MCF 10A (cell line): ENCODE measurements at places on chromosomes 7 and 10. TPM values are rescaled to one million over a fixed set of nuclear protein-coding genes. Genes with fewer than 3 reads are reported as not detected.
A peak's percentile ranks its signal among the peaks of the same experiment; 100 is the strongest.

- H3K4me3 ChIP-seq = no peak overlapping the region
- no peak for DNase-seq
- no peaks in the 10 kb centered on the region for H3K27me3 ChIP-seq
These were observed 126.3 kb upstream of the NANOS1 start for GRCh38 chr10:118903251-118903650.

DNA sequence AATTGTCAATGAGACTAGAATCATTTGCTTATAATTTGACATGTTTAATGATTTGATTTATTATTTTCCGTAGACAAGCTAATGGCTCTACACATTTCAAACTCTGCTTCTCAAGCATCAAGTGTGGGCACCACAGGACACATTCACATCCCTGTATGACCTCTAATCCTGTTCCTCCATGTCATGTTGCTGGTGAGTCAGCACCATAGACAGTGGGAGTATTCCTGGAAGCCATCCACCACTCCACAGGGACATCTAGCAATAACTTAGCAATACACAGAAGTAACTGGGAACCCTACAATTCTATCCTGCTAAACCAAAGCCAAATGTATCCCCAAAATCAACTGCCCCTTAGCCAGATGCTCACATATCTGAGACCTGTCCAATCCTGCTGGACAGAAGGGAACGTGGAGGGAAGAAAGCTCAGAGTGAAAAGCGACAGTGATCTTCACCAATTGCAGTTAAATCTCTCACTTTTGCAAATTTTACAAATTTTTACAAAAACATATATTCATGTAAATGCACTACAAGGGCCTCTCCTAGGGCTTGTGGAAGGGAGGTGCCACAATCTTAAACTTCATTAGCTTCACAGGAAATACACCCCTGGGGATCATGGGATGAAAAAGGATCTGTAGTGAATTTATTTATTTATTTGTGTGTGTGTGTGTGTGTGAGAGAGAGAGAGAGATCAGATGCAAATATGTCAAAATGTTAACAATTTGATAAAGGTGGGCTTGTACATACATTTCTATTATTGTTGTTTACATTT, 126.5 kb downstream of the GFRA1 start:
- no peaks in the 10 kb centered on the region for H3K4me1 ChIP-seq
- DNase-seq = peak; percentile 47
- peaks cover 37% of the 10 kb centered on the region for H3K27me3 ChIP-seq
- no peak overlapping the region for H3K4me3 ChIP-seq
- H3K36me3 ChIP-seq = no peaks in the 10 kb centered on the region

DNA sequence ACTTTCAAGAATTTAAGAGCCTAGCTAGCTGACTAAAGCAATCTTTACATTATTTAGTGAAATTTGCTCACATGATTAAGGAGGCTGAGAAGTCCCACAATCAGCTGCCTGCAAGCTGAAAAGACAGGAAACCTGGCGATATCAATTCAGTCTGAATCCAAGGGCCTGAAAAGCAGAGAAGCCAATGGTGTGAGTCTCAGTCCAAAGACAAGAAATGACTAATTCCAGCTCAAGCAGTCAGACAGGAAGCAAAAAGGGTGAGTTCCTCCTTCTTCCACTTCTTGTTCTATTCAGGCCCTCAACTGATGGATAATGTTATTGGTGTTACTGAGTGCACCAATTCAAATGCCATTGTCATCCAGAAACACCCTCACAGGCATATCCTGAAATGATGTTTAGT, 1231.6 kb upstream of the CELF2 start:
- peaks cover 24% of the 10 kb centered on the region for H3K4me1 ChIP-seq
- H3K4me3 ChIP-seq = no peak overlapping the region
- H3K27me3 ChIP-seq = no peaks in the 10 kb centered on the region
- H3K36me3 ChIP-seq = no peaks in the 10 kb centered on the region

GRCh38 chr7:18520450-18521235, 25.1 kb downstream of the HDAC9 start:
- H3K4me3 ChIP-seq = no peak overlapping the region
- no peaks in the 10 kb centered on the region for H3K36me3 ChIP-seq
- H3K27ac ChIP-seq = peak overlapping the region; percentile 27
- H3K4me1 ChIP-seq = peaks cover 9% of the 10 kb centered on the region

DNA sequence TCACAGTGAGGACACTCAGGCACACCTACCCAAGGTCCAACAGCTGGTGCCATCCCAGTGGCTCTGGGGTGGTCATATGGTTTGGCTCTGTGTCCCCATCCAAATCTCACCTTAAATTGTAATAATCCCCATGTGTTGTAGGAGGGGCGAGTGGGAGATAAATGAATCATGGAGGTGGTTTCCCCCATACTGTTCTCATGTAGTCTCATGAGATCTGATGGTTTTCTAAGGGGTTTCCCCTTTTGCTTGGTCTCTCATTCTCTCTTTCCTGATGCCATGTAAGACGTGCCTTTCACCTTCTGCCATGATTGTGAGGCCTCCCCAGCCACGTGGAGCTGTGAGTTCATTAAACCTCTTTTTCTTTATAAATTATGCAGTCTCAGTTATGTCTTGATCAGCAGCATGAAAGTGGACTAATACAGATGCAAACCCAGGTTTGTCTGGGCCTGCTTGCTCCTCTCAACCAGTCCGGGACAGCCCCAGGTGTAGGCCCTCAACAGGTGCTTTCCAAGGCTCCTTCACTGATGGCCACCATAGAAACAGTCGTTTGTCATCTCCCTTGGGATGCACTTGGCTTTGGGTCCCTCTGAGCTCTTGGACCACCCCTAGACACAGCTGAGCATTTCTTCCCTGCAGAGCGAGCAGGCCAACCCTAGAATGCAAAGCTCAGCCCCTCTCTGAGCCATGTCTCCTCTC, 101.3 kb upstream of the CTBP2 start:
- DNase-seq = no peak
- H3K4me1 ChIP-seq = peaks cover 24% of the 10 kb centered on the region
- no peak overlapping the region for H3K4me3 ChIP-seq
- peaks cover 8% of the 10 kb centered on the region for H3K36me3 ChIP-seq

DNA sequence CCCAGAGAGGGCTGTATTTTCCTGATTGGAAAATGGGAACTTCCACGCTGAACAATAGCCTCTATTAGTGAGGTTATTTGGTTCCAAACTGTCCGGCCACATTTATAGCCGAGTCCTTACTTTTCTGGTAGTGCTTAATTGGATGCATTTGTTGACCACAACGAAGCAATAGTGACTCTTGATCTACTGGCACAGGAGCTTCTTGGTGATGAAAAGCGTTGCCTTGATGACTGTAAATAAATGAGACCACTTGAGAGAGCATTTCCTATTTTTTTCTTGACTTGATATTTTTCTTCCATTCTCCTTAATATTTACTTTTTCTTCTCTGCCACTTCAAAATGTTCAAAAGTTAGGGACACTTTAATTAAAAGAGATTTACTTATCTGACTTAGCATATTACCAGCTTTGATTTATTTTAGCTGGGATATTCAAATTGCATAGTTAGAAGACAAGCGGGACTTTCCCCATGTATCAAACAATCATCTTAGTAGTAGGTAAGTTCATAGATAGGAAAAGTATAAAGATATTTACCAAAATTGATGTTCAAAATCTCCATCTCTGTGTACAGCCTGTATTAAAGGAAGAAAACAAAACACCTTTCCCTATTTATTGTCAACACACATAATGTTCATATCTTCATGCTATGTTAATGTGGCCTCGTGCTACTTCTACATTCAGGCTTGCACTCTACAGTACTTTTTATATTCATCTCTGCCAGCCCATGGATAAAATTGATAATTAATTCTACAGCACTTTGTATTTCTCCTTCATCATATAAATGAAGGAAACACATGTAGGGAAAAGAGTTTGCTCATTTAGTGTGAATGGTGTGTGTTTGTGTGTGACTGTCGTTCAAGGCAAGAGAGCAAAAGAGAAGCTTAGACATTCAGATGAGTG, 5.1 kb upstream of the SP8 start:
- peaks cover 6% of the 10 kb centered on the region for H3K4me1 ChIP-seq
- no peak overlapping the region for H3K27ac ChIP-seq
- H3K4me3 ChIP-seq = no peak overlapping the region
- H3K27me3 ChIP-seq = peaks cover 65% of the 10 kb centered on the region
- H3K36me3 ChIP-seq = no peaks in the 10 kb centered on the region
- no peak for DNase-seq

DNA sequence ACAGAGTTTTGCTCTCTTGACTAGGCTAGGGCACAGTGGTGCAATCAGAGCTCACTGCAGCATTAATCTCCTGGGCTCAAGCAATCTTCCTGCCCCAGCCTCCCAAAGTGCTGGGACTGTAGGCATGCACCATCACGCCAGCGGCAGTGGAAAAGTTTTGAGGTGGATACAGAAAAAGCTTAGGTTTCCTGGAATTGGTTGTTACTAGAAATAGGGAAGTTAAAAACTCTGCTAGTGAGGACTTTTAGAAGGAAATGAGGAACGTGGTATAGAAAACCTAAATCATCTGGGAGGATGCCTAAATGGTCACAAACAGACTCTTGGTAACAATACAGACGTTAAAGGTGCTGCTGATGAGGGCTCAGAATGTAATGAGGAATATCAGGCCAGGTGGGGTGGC, 10.9 kb upstream of the SNX8 start:
- no peaks in the 10 kb centered on the region for H3K27me3 ChIP-seq
- no peaks in the 10 kb centered on the region for H3K36me3 ChIP-seq
- DNase-seq = no peak
- no peak overlapping the region for H3K27ac ChIP-seq
- H3K4me1 ChIP-seq = no peaks in the 10 kb centered on the region

DNA sequence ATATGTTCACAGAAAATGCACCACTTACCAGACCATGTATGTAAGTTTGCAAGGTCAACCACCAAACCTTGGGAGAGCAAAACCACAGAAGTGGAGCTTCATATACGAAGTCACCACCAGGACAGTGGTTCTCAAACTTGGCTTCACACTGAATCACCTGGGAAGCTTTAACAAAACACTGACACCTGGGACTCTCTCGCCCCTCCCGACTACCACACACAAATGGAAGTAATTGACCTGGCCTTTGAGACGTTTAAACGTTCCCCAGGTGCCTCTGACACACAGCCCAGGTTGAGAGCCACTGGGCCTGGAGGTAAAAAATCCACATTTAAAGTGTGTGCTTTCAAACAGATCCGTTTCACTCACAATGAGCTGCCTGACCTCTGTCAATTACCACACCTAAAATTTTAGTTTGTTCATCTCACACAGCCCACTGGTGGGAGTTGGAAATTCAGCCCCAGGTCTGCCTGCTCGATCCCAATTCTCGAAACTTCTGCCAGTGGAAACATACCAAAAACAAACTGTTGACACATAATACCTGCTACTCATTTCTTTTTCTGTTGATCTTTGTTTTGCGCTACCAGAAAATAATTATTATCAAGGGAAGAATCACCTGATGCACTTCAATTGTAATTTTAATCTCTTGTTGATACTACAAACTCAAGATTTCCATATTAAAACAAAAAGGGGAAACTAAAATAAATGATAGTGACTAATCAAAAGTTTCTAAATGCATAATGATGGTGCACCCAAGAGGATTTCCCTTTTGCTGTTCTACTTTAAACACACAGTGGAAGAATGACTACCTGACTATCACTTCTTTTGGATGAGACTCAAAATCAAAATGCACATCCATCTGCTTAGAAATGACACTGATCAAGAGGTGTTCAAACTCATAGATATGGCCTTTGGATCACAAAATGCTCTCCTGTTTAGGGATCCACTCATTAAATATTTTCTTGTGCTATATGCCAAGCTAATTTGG, 26.6 kb downstream of the CDNF start:
- no peaks in the 10 kb centered on the region for H3K4me1 ChIP-seq
- H3K27me3 ChIP-seq = no peaks in the 10 kb centered on the region
- H3K27ac ChIP-seq = no peak overlapping the region
- DNase-seq = no peak
- H3K4me3 ChIP-seq = no peak overlapping the region

Gene TFR2
- not detected in 2 replicates for total RNA-seq

GRCh38 chr10:132187430-132188138, 836 bp downstream of the DPYSL4 start:
- no peaks in the 10 kb centered on the region for H3K4me1 ChIP-seq
- H3K27me3 ChIP-seq = peaks cover 27% of the 10 kb centered on the region
- H3K36me3 ChIP-seq = no peaks in the 10 kb centered on the region
- no peak for DNase-seq

Gene PKD1L1
- total RNA-seq = 0.25 TPM in 1 of 2 replicates, not detected in the other

GRCh38 chr10:57472823-57473619, 794.7 kb downstream of the IPMK start:
- H3K4me3 ChIP-seq = no peak overlapping the region
- H3K27ac ChIP-seq = no peak overlapping the region

Gene UNC5B
- total RNA-seq = 80.5 and 82.4 TPM in 2 replicates

DNA sequence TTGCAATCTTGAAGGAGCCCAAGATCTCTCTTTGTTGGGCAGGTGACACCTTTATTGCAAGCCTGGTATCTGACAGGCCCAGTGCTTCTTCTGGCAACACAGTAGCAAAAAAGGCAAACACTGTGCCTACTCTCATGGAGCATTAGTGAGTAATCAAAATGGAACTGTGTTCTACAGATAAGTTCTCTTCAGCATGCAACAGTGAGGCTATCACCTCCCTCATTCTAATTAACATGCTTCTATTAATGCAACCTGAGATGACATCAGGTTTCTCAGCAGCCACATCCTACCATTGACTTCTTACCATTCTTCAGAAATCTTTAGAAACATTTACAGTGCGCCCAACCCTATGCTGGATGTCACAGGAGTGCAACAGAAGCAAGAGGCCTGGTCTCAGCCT, 77.9 kb upstream of the KCNMA1 start:
- H3K36me3 ChIP-seq = peaks cover 8% of the 10 kb centered on the region
- no peak overlapping the region for H3K27ac ChIP-seq
- H3K4me1 ChIP-seq = peaks cover 12% of the 10 kb centered on the region

GRCh38 chr7:84722086-84722485, 464.8 kb downstream of the SEMA3D start:
- no peaks in the 10 kb centered on the region for H3K4me1 ChIP-seq
- H3K27ac ChIP-seq = no peak overlapping the region
- no peak for DNase-seq
- no peak overlapping the region for H3K4me3 ChIP-seq
- no peaks in the 10 kb centered on the region for H3K27me3 ChIP-seq
- no peaks in the 10 kb centered on the region for H3K36me3 ChIP-seq

Gene GSTO2
- 33.8 and 40.9 TPM in 2 replicates for total RNA-seq

- H3K36me3 ChIP-seq = peaks cover 17% of the 10 kb centered on the region
- DNase-seq = peak; percentile 20
- H3K27me3 ChIP-seq = no peaks in the 10 kb centered on the region
- H3K4me3 ChIP-seq = no peak overlapping the region
- peaks cover 15% of the 10 kb centered on the region for H3K4me1 ChIP-seq
These were observed 563.0 kb downstream of the PARD3 start for GRCh38 chr10:34252111-34252510.

- DNase-seq = no peak
- no peak overlapping the region for H3K4me3 ChIP-seq
- peaks cover 32% of the 10 kb centered on the region for H3K4me1 ChIP-seq
- no peak overlapping the region for H3K27ac ChIP-seq
These were observed 26.6 kb downstream of the REEP3 start for GRCh38 chr10:63547628-63548360.

- H3K36me3 ChIP-seq = peaks cover 4% of the 10 kb centered on the region
- H3K4me1 ChIP-seq = peaks cover 12% of the 10 kb centered on the region
These were observed 71.0 kb downstream of the SLC25A13 start for GRCh38 chr7:96250776-96251361.

- H3K27ac ChIP-seq = no peak overlapping the region
- no peak for DNase-seq
- H3K27me3 ChIP-seq = no peaks in the 10 kb centered on the region
- H3K4me1 ChIP-seq = peaks cover 32% of the 10 kb centered on the region
- H3K4me3 ChIP-seq = peak overlapping the region; percentile 93
- peaks cover 14% of the 10 kb centered on the region for H3K36me3 ChIP-seq
These were observed 42.9 kb downstream of the HK1 start for GRCh38 chr10:69321039-69321715.

Gene FGL2
- total RNA-seq = not detected in 2 replicates
